ENCODE measurements at places on chromosomes 2 and 18.

DNA sequence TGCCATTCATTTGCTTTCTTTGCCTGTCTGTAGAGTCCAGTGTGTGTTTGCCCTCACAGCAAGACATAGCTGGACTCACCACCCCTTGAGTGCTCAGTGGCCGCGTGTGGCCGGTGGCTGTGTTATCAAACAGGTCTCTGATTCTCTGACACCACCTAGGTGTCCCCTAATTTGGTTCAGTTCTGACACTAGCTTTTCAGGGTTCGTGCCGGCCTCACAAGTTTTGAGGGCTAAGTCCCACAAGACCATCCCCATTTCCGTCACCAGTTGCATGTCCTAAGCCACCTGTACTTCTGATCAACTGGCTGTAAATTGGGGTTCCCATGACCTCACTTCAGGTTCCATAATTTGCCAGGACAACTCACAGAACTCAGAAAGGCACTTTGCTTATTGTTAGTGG is 23.5 kb downstream of the NCK2 start:
- no peak for DNase-seq

DNA sequence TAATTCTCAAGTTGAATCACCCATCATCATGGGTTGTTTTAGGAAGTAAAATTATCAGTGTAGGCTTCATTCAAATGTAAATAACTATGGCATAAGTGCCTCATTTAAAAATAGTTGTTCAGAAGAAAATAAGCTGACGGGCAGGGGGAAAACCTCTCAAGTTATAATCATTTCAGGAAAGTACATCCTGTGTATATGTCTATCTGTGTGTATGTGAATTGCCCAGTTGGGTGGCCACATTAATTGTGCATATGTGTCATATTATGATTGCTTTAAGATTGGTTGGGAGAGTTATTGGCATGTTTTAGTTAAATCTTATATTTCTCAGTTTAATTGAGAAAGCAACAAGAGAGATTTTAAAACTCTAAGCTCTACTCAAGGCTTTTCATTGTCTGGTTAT is 282.8 kb upstream of the VWC2L start:
- DNase-seq, result no peak

DNA sequence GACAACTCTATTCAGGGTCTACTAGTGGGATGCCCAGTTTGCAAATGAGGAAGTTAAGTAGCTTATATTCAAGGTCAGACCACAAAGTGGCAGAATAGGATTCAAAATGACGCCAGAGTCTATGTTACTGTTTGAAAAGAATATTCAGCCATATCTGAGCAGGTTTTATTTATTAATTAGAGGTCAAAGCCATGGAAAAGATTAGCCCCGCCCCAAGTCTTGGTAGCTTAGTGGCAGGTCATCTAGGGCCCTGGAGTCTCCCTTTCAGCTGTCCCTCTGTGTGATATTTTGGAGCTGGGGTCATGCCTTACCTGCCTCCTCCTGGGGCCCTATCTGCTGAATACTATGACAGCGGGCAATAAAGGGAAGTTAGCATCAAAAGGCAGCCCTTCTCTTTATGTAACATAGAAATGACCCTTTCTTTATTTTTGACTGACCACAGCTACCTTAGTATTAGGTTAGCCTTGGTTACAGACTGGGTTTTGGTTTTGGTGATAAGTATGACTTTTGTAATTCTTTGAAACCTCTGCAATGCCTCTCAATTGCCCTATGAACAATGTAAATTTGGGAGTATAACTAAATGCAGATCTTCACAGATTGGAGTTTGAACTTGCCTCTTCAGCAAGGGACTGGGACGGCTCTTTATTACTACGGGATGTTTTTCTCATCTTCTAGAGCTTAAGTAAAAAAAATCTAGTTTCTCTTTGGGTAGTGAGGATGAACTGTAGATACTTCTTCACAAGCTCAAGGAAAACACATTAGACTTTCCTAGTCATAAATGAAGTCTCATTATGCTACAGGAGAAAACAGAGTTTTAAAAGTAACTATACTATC is 153.0 kb upstream of the ITGA4 start:
- no peak for DNase-seq

DNA sequence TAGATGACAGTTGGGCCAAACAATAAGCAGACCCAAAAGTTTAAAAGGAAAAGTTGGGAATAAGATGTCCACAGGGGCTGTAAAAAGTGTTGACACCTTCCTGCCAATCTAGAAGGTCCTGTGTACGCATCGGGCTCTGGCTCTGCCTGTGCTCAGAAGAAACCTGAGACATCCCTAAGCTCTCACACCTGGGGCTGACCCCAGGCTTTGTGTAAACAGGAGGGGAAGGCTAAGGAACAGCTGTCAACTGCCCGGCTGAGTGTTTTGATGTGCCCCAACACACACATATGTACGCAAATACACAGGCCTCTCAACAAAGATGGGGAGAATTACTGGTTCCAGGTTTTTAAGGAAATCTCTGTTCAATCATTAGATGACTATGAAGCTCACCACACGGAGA is 59.5 kb downstream of the TMEM131 start:
- DNase-seq, result no peak

- no peak for DNase-seq
Observed at GRCh38 chr2:190637281-190637734, 11.6 kb upstream of the NAB1 start.

DNA sequence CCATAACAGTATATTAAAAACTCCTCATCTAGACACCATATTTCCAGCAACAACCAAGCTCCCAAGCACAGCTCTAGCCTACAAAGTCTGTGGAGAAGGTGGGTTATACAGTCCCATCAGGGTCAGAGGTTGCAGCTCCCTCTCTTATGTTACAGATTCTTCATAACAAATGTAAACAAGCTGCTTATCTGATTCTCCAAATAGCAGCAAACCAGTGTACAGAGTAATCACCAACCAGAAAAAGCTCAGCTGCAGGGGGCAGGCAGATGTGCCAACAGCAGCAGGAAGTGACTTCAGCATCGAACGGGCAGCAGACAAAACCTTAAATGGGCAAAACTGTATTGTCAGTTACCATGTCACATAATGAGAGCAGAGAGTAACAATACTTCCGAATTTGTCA is 52.9 kb upstream of the NABP1 start:
- DNase-seq, result peak; percentile 60

GRCh38 chr2:102009557-102009956 is 17.8 kb downstream of the IL1R2 start:
- no peak for DNase-seq

DNA sequence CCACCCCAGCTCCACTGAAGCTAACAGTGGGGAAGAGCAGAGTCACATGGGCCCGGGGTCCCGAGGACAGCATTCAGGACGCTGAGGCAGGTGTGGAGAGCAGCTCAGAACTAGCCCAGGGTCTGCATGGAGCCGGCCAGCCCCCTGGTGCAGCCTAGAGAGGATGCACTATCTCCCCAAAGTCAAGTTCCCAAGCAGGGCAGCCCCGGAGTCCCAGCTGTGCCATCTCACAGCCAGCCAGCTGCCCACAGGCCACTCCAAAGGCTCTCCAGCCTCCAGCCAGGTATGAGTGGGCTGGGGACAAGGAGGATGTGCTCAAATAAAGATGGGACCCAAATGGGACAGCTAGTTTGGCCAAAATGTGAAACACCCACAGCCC is 41.0 kb downstream of the BIN1 start:
- DNase-seq, result no peak

Measured in stimulated activated CD4-positive, alpha-beta T cell treated with anti-CD3 and anti-CD28 coated beads, Interleukin-1b, Interleukin-23, amount 100 ng/mL, for 48 hours (primary cell).